ENCODE measurements at places on chromosomes 2 and 18.

GRCh38 chr2:70472221-70472890 is 81.3 kb downstream of the TGFA start:
- DNase-seq, result no peak

GRCh38 chr2:160225722-160226121 is 25.6 kb upstream of the ITGB6 start:
- DNase-seq, result no peak

DNA sequence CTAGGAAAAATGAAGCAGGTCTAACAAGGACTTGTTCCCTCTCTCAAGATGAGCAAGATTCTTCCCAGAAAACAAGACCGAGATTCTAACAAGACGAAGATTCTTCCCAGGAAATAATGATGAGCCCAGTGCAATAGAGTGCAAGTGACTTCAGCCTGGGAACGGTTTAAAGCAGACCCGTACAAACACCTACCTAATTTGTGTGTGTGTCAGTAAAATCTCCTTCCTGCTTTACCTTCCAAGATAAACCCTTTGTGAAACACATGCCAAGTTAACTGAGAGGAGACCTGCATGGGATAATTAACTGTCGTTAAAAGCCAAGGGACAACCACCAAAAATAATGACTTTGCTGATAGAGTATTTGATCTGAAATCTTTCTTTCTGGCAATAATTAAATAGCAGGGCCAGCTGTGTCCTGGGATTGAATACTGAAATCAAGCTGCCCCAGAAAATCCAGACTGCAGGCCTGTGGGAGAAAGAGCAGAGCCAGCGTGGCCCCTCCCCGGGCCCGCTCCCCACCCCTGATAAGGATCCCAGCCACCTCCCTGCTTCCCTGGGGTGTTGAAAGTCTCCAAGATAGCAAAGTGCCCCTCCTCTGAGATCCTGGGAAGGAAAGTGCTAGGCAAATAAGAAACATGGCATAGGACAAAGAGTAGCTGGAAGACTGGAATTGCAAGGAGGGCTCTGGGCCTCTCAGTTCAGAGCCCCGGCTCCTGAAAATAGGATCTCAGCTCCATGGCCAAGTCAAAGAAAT is 145.5 kb downstream of the CYP26B1 start:
- DNase-seq, result no peak

DNA sequence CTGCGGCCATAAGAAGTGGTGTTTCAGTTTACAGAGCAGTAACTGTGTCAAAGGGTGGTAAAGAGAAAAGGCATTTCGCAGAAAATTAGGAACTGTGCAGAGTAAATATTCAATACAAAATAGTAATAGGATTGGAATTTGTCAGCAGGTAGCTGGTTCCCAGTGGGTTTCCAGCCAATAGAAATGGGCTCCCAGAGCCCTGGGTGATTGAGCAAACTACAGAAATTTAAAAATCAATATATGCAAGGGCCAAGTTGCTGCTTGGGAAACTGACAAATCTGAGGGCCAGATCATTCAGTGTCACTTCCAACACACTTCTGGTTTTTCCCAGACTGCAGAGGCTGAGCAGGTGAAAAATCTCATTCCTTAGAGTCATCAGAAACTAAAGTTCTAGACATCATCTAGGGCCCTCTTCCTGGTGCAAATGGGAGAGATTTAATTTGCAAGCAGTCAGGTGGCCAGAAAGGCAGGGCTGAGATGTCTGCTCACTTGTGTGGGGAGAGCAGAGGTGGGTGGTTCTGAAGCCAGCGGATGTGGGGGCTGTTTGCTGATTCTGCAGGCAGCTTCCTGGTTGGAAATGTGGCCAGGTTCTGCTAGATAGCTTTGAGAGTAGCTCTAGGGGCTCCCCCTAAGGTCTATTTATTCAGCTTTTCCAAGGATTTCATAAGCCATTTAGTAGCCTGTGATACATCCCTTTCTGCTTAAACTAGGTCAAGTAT is 182.4 kb downstream of the NCK2 start:
- no peak for DNase-seq

- DNase-seq, result no peak
These were observed 310.3 kb upstream of the HS6ST1 start for GRCh38 chr2:128628996-128629395.

GRCh38 chr2:134410831-134411231 is 157.0 kb downstream of the MGAT5 start:
- DNase-seq, result no peak

DNA sequence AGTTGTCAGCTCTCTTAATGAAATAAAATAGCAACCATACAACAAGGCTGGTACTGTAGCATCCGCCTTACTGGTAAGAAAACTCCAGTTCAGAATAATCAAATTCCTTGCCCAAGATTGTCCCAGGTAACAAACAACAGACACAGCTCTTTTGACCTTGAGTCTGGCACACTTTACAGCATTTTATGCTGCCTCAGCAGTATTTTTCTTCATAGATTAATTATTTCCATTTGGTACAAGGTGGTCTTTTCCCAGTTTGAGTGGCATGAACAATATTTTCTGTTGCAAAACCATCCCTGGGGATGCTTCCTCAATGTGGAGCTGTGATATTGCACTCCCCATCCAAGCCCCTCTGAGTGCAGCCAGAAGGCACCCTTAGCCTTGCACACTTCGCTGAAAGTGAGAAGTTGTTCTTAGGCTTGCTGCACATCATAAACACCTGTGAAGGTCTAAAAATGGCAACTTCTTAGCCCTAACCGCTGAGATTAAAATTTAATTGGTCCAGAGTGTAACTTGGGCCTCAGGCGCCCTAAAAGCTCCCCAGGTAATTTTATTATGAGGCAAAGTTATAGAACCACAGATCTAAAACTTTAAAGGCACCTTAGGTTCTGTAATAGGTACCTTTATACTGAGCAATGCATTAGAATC is 523.3 kb downstream of the CMPK2 start:
- no peak for DNase-seq

DNA sequence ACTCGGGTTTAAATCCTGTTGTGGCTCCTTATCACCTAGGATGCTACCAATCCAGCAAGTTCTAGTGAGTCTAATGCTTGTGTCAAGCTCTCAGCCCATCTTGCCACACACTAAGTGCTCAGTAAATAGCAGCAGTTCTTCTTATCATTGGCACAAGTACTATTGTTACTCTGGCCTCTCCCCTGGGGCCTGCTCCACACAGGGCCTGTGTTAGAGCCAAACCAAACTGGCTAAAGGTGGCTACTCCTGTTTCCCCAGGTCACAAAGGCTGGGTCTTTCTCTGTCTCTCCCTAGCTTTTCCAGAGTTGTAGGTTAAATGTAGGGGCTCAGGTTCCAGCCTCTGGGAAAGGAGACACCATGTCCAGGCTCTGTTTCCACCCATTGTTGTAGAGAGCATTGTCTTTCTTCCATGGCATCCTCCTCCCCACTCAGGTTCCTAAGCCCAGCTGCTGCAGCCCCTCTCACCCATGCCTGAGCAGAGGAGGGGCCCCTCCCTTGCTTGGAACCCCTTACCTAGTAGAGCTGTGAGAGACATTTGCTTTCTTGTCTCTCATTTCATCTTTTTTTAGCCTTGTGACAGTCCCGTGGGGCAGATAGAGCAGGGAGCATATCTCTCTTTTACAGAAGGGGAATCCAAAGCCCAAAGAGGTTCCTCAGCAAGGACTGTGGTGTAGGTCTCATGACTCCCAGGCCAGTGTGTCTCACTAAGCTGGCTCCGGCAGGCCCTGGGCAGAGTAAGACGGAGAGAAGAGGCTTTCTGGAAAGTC is 56.4 kb upstream of the OTOF start:
- DNase-seq, result no peak

- DNase-seq, result no peak
These were observed 47.6 kb upstream of the SH3RF3 start for GRCh38 chr2:109081374-109081773.

DNA sequence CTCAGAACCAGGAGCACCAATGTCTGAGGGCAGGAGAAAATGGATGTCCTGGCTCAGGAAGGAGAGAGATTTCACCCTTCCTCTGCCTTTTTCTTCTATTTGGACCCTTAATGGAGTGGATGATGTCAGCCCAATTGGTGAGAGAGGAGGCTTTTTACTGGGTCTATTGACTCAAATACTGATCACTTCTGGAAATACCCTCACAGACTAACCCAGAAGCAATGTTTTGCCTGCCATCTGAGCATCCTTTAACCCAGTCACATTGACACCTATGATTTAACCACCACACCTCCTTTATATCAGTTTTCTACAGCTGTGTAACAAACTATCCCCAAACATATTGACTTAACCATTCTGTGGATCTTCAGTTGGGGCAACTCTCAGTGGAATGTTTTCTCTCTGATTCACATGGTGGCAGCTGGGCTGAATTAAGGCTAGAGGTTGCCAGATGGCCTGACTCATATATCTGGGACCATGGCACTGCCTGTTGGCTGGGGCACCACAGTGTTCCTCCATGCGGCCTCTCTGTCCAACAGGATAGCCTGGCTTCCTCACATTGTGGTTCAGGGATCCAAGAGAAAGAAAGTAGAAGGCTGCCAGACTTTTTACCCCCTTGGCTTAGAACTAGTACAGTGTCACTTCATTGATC is 18.2 kb upstream of the MBOAT2 start:
- no peak for DNase-seq

DNA sequence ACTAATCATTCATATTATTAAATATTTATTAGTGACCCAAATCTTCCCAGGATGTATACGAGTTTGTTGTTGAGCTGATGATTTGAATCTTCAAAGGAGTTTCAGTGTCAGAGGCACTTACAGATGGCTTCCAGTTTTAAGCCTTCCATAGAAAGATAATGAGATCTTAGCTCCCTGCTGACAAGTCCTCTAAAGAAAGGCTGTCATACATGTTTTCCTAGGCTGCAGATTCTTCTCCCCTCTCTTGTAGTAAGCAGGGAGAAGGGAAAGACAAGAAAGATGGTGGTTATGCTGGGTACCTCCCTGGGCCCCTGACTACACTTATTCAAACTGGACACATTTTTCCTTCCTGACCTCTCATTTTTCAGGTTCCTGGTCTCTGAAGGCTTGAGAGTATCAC is 8.1 kb upstream of the GAREM1 start:
- DNase-seq, result no peak

DNA sequence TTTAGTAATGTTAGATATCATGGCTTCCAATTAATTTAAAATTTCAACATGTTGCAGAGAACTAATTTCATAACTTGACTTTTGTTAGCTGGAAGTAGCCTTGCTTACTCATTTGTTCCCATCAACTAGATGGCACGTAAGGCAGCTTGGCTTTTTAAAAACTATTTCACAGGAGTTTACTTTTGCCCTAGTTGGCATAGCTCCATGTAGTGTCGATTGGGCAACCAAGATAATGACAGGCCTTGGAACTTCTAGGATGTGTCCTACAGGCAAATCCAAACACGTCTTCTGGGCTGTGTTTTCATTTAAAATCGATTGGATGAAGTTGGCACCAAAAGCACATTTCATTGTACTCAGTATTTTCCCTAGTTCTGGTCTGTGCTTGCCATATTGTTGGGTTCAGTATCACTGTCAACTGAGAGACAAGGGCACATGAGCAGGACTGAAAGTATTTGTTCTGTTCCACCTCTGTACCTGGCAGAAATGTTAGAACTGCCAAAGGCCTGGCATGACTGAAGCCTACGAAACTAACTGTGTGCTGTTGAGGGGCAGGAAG is 29.4 kb downstream of the HADHB start:
- DNase-seq, result no peak

DNA sequence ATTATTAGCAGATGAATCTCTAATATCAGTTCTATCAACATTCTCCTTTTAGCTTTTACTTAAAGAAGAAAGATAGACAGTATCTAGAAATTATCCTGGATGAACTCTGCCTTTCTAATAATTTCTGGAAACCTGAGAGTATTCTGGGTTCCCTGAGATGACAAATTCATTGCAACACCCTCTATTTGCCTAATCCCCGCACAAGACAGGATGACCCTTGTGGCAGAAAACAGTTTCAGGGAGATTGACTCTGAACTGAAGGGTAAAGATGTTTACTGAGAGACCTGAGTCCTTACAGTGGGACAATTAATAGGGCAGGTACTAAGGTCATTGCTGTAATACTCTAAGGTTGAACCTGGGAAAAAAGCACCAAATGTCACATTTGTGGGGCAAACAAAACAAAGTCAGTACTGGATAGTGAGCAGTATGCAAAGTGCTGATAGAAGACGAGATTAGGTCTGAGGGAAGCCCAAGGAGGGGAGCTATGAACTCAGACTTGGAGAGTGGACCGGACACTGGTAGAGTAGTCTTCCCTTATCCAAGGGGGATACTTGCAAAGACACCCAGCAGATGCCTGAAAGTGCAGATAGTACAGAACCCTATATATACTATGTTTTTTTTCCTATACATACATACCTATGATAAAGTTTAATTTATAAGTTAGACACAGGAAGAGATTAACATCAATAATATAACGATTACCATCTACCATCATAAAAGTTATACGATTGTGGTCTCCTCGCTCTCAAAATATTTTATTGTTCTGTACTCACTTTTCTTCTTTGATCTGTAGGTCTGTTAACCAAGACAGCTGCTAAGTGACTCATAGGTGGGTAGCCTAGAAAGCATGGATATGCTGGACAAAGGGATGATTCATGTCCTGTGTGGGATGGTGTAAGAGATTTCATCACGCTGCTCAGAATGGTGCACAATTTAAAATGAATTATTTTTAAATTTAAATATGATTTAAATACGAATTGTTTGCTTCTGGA is 148.3 kb upstream of the KLHL14 start:
- no peak for DNase-seq

GRCh38 chr2:238722181-238722580 is 125.7 kb upstream of the TWIST2 start:
- no peak for DNase-seq

- no peak for DNase-seq
These were observed 46.8 kb upstream of the PXDN start for GRCh38 chr2:1791006-1791605.

DNA sequence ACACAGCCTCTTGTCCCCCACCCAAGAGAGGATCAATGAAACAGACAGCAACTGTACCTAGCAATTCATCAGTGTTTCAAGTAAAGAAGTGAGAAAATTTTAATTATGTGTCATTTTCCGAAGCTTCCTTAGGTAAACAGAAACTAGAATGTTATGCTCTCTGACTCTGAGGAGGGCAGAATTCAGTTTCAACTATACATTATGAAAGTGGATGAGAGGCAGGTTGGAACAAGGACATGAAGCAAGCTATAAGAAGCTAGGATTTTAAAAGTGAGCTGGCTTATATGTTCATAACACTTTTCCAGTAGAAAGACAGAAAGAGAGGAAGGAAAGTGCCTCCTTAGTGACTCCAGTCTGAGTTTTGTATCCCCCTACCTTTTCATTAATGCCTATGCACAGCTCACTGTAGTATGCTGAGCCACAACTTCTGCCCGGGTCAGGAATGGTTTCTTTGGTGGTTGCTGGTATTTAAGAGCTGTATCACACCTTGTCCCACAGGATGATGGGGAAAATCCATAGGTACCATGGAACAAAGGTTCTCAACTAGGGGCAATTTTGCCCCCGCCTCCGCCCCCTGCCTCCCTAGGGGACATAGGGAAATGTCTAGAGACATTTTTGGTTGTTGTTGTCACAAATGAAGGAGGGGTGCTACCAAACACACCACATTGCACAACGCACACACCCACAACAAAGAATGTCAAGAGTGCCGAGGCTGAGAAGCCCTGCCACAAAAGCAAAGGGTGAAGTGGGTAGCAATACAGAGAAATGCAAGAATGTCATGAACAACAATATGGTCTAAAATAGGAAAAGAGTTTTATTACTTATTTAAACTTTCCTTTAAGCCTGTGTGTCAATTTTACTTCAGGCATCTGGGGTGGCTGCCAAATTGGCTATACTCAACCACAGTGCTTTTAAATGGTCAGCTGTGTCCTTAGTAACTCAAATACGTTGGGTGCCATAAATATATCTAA is 161.0 kb upstream of the ZFP36L2 start:
- DNase-seq, result peak; percentile 44

GRCh38 chr18:63578357-63578958 is 8.7 kb upstream of the SERPINB13 start:
- peak; percentile 31 for DNase-seq
